Inflammatory macrophage treated with lipopolysaccharide for 4 hours (primary cell): ENCODE measurements at places on chromosomes 1 and 21.
A peak's percentile ranks its signal among the peaks of the same experiment; 100 is the strongest.

DNA sequence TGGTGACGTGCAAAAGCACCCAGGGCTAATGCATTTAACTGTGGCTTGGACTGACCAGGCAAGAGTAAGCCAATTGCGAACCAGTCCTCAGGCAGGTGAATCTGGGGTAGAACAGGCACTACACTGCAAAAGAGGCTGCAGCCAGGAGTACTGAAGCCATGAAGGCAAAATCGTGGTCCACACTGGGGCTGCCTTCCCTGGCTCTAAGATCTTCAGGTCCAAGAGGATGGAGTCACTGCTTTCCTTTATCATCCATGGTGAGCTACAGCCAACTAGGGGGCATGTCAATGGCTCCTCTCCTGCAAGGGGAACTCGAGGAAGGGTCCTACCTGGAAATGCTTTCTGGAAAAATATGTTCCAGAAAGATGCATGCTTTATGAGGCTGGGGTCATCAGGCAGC lies 100.6 kb upstream of the AJAP1 start:
- no peak for DNase-seq

DNA sequence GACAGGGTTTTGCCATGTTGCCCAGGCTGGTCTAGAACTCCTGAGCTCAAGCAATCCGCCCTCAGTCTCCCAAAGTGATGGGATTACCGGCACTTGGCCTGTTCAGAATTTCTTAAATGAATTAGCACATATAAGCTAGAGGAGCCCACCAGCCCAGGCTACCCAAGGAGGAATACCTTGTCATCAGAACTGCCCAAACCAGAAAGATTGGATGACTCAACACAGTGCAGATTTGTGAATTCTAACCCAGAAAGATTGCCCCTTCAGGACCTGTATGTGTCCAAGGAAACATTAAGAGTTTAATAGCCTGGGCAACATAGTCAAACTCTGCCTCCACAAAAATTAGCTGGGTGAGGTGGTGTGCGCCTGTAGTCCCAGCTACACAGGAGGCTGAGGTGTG lies 14.0 kb upstream of the LIN9 start:
- DNase-seq, result no peak

DNA sequence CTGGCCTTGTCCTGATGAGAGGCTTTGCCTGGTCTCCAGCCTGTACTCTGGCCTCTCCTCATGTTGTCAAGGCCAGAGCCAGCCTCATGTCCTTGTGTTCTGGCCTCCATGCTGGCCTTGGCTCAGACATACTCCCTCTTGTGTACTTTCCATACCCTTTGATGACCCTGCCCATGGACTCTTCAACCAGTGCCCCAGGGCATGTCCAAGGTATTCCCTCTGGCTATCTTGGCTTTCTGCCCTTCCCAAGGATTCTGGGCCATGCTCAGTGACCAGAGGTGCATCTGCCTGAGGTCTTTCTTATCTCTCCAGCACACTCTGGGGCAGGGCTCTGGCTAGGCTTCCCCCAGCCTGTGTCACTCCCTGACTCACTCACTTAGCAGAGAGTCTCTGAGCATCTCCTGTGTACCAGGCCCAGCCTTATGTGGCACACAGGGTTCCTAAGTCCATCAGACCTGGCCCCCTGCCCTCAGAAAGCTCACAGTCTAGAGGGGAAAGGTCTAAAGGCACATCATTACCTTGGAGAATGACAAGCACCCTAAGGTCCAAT lies 141.4 kb upstream of the GRIK3 start:
- no peak for DNase-seq

- peak; percentile 57 for DNase-seq
Measured at GRCh38 chr1:247331525-247332214, at the start of gene ZNF496. Gene ZNF496 (minus strand): TSS chr1:247331867. CDS start chr1:247329578, 2,289 bp downstream.

DNA sequence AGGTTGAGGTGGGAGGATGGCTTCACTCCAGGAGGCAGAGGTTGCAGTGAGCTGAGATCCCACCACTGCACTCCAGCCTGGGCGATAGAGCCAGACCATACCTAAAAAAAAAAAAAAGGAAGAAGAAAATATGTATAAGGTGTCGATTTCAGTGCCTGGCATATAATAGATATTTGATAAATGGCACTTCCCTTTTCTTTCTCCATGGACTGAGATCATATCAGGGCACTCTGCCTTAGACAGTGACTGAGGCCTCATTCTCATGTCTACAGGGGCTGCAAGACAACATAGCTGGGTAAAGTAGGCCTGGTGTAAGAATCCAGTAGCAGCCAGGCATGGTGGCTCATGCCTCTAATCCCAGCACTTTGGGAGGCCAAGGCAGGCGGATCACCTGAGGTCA lies 21.2 kb downstream of the PCAT6 start:
- no peak for DNase-seq

DNA sequence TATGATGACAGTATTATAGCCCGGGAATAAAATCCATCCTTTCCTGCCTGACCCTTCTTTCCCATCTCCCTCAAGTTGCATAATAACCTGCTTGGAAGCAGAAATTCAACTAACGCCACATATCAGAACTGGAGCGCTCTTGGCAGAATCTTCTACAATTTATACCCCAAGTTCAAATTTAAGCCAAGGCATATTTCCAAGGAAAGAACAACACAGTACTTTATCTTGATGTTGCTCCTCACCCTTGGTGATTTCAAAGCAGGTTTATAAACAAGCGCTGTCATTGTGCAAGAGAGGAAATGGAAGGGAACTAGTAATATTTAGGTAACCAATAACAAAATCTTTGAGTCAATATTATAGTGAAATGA lies 38.0 kb upstream of the PTGFRN start:
- DNase-seq, result no peak

GRCh38 chr1:153231785-153232184 lies 14.4 kb downstream of the PRR9 start:
- DNase-seq, result peak; percentile 54

GRCh38 chr1:24390924-24391782 lies 22.4 kb downstream of the STPG1 start:
- peak; percentile 88 for DNase-seq

DNA sequence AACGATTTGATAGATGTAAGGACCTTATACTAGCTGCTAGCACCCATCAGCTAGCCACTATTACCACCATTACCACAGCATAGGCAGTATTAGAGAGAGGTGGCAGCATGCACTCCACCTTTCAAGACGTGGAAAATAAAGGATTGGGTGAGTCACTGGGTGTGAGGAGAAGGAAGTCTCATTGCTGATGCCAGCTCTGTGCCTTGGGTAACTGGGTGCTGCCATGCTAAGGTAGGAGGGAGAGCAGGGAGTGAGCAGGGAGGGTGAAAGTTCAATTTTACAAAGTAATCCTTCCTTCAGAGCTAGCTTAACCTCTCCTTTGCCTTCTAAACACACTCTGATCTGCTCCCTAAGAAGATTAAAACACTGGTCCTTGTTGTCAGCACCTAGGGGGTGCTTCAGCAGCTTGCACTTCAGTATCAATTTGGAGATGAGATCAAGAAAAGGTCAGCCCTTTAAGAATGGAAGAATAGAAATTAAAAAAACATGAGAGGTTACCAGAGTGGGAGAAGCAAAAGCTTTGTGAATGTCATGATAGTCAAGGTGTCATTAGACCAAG lies 1.8 kb upstream of the LIN9 start:
- DNase-seq, result no peak

GRCh38 chr1:27057801-27058625 lies 45.4 kb upstream of the TENT5B start:
- DNase-seq, result no peak

DNA sequence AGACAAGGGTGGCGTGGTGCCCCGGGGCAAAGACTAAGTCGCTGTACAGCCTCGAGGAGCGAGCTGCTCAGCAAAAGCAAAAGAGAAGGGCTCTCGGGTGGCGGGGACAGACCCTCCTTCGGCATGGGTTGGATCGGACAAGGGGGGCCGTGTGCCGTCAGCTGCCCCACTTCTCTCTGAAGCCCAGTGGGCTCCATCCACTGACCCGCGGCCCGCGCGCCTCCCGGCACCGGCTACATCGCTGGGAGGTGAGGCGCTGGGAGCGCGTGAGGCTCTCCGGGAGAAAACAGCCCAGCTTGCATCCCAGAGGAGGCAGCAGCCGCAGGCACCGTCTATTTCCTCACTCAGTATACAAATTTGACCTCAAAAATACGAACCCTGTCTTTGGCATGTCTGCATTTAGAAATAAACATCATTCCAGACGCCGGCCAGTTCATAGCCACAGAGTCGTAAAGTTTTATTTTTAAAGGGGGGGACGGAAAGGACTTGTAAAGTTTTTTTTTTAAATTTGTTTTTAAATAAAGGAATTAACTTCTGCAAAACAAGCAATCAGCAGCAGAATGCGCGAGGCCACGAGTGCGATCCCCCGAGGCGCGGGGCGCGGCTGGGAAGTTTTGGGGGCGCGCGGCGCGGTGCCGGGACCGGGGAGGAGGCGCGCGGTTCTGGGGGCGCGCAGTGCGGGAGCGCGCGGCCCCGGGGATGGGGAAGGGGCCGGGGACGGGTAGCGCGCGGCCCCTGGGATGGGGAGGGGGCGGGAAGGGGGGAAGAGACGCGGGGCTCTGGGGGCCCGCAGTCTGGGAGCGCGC lies 689 bp upstream of the GPR137B start:
- DNase-seq, result no peak

GRCh38 chr1:1136547-1137230 lies 20.8 kb upstream of the C1orf159 start:
- DNase-seq, result no peak

GRCh38 chr1:245673881-245674414 lies 519.2 kb downstream of the KIF26B start:
- DNase-seq, result peak; percentile 73

DNA sequence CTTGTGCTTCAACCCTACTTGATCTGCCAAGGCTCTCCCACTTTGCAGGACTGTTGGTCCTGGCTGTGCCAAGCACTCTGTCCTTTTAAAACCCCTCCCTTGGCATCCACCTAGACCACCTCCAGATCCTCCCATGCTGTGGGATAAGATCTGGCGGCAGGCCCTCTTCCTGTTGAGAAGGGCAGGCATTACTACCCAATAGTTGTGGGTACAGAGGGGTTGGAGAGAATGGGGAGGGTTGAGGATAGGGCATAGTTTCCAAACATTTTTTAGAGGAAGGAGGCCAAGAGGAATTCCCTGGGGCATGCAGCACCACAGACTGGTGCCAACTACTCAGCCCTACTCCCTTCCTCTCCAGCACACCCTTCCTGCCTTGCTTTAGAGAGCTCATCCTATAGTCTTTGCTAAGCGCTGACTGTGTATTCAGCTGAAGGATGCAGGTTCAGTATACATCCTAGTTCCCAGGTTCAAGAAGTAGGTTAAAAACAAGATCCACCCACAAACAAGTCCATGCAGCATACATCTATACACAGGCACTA lies 70.7 kb downstream of the TRABD2B start:
- no peak for DNase-seq

DNA sequence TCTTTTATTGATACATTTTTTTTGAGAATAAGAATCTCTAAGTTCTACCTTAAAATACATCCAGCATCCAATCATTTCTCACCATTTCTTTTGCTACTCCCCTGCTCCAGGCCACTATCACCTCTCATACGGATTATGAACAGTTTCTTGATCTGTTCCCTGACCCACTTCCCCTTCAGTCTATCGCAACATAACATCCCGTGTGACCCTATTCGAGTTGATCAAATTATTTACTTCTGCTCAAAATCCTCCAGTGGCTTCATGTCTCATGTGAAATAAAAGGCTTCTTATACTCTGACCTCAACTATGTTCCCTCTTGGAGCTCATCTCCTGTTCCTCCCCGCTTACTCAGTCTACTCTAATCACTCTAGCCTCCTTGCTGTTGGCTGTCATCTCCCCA lies 5.2 kb downstream of the ALG14 start:
- DNase-seq, result peak; percentile 43

GRCh38 chr1:170929412-170929834 lies 5.9 kb upstream of the MROH9 start:
- DNase-seq, result no peak

DNA sequence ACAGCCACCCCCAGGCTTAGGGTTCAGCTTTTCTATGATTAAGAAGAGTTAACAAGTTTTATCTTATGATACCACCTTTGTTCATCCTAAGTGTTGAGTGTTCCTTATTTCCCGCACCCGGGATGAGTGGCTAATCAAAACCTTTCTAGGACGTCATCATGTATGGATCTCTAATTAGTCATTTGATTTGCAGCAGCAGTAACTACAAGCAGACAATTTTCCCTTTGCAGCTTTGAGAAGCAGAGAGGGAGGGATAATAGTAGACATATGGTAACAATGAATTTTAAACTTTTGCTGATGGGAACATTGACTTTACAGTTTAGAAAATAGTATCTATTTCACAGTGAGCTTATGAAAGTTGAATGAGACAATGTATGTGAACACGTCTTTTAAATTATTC lies 30.8 kb upstream of the SLC35F3 start:
- no peak for DNase-seq

- DNase-seq, result peak; percentile 31
Measured at GRCh38 chr1:155940993-155941844, at the start of gene RXFP4. Gene RXFP4 (plus strand): TSS chr1:155941638. CDS start chr1:155941710, 72 bp downstream.

DNA sequence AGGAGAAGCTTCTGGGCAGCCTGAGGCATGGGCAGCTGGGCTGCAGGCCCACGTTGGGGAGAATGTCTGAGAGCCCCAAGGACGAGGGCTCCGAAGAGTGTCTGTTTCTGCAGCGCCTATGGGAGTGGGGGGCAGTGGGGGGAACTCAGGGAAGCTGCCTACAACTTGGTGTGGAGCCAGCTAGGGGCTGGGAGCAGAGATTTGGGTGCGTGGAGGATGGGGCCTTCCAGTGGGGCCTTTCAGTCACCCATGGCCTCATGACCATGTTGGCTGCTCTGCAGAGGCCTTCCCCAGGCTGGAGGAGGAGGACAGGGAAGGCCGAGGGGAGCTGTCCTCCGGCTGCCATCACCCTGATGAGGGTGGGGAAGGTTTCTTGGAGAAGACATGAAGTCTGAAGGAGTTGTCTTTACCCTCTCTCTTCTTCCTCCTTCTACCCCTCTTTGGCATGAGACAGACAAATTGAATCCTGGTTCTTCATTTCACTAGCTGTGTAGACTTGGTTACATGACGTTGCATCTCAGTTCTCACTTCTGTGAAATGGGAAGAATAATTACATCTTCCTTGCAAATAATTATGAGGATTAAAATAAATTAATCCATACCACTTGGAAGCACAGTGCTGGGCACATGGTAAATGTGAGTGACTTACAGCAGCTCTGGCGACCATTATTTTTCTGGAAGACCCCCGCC lies 8.3 kb downstream of the PPFIA4 start:
- no peak for DNase-seq

- no peak for DNase-seq
Measured at GRCh38 chr1:30226648-30227047, 496.7 kb downstream of the MATN1 start.

DNA sequence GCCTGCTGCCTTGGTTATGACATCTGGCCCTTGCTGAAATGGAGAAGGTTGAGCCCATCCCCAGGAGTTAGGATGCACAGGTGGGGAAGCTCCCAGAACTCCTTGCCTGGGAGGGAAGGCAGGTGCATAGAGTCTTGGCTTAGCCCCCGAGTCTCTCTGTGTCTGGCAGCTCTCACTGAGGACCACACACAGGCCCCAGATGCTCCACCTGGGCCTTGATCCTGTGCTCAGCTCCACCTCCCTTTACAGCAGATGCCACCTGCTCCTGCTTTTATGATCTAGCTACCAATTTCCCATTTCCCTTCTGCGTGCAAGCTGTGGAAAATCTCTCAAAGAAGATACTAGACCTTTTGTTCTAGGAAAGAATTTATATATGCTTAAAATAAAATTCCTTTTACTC lies 28.8 kb upstream of the KCNJ6 start:
- DNase-seq, result no peak

GRCh38 chr1:70910013-70910412 lies 137.6 kb downstream of the PTGER3 start:
- DNase-seq, result peak; percentile 57

GRCh38 chr1:171397851-171398469 lies 84.0 kb downstream of the FMO4 start:
- DNase-seq, result no peak
